ENCODE measurements at places on chromosomes 6 and 20.
A peak's percentile ranks its signal among the peaks of the same experiment; 100 is the strongest.

DNA sequence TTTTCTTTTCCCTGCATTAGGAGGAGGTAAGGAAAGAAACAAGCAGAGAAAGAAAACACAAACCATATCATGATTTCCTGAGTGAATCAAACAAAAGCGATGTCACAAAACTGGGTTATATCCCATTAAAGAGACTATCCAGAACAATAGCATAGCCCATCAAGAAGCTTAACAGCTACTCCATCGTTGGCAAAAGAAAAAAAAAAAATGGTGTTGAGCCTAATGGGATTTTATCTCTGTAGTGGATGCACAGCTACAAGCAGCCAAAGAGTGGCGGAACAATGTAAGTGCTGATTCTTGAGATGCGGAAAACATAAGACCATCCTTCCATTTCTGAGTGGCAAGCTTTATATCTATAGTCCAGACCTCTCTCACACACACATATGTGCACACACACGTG is 106.2 kb upstream of the NRSN1 start:
- DNase-seq, result no peak

- DNase-seq, result peak; percentile 11
These were observed 200.2 kb upstream of the SUPT3H start for GRCh38 chr6:45577836-45578504.

DNA sequence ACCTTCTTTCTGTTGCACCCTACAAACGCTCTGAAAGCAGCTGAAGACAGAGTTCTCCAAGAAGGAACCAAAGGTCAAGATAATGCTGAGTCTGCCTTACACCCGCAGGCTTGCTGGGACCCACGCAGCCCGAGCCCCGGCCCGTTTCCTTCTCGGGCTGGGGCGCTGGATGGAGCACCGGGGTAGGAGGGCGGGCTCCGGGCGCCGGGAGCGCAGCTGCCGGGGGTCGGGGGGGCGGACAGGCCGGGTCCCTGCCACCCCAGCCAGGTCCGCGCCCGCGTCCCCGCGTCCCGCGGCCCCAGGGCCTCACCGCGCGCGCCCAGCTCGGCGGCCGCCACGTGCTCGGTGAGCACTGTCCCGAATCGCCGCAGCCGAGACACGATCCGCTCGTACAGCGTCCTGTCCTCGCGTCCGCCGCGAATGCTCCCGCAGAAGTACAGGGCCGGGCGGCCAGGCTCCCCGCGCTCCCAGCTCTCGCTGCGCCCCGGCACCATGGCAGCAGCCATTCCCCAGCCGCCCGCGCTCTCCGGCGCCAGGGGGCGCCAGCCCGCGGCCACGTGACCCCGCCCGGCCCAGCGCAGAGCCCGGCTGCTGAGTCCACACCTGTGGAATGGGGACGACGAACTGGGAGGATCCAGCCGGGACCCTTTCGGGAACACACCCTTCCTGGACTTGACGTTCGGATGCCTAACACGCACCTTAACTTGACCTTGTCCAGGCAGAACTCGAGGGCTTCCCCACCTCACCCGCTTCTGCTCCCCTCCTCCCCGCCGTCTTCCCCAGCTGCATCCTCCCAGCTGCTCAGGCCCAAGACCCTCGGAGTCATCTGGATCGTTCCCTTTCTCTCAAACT is at the start of gene DNPH1:
Gene DNPH1, minus strand, starts transcription at position 531 of the 852 bp plus-strand sequence. Its CDS starts 25 bp downstream, at position 506.
- peak; percentile 45 for DNase-seq

- no peak for DNase-seq
These were observed 138.0 kb upstream of the RALGAPA2 start for GRCh38 chr20:20850407-20850806.

GRCh38 chr6:1665214-1665613 is 55.5 kb downstream of the FOXC1 start:
- DNase-seq, result no peak

GRCh38 chr6:32118782-32119628 is 9.0 kb downstream of the ATF6B start:
- DNase-seq, result peak; percentile 87
